Left colon (tissue), 2 donors: ENCODE measurements at places on chromosomes 6 and 20. TPM values are rescaled to one million over a fixed set of nuclear protein-coding genes. Genes with fewer than 3 reads are reported as not detected.
A peak's percentile ranks its signal among the peaks of the same experiment; 100 is the strongest.

DNA sequence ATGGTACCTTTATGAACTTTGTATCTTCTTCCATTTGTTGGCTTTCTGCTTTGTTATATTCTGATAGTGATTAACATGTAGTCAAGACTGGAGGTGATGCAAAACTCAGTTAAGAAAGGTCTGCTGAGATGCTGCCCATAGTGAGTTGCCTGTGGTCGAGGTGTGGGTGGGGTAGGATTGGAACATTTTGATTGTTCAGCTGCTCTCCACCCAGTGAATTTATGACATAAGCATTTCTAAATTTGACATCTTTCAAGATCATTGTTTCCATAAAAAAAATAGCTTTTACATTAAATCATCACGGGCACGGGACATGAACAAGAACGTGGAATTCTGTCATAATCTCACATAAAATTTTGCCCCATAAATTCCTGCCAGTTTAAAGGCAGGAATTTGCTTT lies 146.6 kb upstream of the POU3F2 start:
- DNase-seq = no peak

Gene NRSN1
- 0.12 TPM for total RNA-seq

GRCh38 chr20:47944682-47945081 lies 159.4 kb upstream of the SULF2 start:
- DNase-seq = no peak

DNA sequence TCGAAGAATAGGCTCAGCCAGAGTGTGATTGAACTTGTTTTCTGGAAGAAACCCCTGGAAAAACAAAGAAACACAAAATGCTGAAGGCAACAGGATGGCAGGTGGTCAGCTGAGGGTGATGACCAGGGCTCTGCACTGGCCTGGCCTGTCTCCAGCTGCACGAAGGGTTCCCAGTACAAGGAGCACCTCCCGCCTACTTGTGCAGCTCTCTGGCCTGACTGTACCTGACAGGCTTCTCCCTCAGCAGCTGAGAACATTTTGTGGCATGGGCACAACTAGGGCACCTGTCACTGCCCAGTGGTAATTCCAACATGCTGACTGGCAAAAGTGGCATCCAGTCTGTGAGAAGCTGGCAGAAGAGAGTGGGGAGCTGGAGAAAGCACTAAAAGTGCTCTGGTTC lies 38.8 kb upstream of the EMILIN3 start:
- DNase-seq = no peak

Gene BHLHE23
- total RNA-seq = not detected

Gene LINC00237
- not detected for total RNA-seq

DNA sequence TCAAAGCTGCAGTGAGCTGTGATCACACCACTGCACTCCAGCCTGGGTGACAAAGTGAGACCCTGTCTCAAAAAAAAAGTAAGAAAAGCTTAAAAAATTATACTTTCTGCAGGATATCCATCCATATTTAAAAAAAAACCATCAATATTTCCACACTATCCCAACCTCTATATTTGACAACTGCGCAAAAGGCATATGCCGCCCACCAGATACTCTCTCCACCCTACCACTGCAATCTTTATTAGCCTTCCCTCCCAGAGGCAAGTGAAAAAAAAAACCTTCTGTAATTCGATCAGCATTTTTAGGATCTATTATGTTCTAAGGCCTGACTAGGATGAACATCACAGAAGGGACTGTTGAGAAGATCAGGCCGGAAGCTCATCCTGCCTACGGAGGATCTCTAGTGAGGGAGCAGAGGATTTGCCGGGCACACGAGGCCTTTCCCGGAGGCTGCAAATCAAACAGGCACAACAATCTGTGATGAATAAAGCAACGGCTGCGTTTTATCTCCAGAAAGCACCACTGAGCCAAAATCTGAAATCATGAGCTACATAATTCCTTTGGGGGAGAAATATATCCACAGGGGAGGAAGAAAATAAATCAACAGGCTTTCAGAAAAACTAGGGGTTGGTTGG lies 65.9 kb downstream of the GFOD1 start:
- no peak for DNase-seq

Gene ZC2HC1B
- total RNA-seq = not detected

Gene ADGRF4
- total RNA-seq = 4.0 TPM

Gene UTRN
- total RNA-seq = 89.5 TPM

Gene PTK6
- total RNA-seq = 85.7 TPM

GRCh38 chr20:31823360-31824124 lies 4.4 kb downstream of the MYLK2 start:
- no peak for DNase-seq

GRCh38 chr20:43812216-43812615 lies 85.4 kb upstream of the GTSF1L start:
- no peak for DNase-seq

DNA sequence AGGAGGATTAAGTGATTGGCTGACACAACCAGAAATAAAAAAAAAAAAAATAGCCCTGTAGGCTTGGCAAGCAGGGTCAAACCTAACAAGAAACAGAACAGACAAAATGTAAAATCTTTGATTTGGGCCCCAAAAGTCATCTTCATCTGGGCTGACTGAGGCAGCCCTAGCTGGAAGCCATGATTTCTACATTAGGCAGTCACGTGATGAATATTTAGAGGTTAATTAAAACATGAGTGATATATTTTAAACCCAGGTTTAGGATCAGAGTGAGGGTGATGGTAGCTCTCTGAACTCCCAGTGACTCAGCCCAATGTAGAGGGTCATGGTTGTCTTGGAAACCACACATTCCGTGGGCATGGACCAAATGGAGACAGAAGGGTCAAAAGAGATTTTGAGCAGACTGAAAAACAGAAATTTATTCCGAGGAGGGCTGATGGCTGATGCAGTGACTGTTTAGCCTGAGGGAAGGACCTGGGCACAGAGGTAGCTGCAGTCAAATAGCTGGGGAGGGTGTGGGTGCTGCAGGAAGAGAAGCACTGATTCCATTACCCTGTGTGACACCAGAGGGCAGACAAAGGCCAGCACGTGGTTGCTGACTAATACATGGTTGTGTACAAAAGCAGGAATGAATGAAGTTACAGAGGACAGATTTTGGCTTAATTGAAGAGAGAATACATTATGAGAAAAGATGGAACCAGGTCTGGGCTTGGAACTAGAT lies 573.1 kb upstream of the CHD6 start:
- DNase-seq = no peak

DNA sequence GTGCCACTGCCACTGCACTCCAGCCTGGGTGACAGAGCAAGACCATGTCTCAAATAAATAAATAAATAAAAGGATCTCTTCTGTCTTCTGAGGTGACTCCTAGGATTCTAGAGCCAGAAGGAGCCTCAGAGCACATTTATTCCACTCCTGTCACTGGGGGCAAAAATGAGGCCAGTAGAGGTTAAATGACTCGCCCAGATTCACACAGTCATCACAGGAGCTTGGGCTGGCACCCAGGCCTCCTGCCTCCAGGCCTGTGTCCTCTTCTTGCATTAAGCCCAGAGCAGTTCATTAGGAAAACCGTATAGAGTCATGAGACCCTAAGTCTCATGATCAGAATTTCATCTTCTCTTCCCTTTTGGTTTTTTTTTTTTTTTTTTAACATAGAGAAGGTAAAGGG lies 243.3 kb downstream of the NRN1 start:
- DNase-seq = no peak

Gene C6orf120
- 25.2 TPM for total RNA-seq

- DNase-seq = no peak
These were observed 2.3 kb downstream of the DNAAF9 start for GRCh38 chr20:3405139-3405538.

DNA sequence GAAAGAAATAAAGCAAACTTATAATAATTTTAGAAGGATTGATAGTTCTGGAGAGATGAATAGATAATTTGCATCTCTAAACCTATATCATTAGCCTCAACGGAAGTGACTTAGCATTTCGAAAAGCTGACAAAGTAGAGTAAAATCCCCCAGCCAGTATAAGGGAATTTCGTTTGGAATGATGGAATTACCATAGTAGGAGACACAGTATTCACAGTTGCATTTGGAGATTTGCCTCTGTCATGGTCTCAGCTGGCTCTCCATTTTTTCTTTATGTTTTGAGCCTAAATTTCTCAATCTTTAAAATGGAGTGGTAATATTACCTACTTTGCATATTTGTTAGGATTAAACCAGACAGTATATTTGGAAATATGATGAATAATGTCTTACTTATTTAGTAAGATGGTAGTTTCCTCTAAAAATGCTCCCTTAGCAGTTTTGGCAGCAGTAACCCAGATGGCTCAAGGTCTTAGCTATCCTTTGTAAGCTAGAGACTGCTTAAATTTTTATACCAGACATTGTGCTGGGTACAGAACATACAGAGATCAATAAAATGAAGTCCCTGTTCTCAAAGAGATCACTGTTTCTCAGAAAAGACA lies 58.2 kb downstream of the SMAP1 start:
- no peak for DNase-seq

GRCh38 chr6:12769556-12770256 lies 53.1 kb downstream of the PHACTR1 start:
- no peak for DNase-seq

GRCh38 chr20:54148947-54149764 lies 24.6 kb downstream of the CYP24A1 start:
- DNase-seq = peak; percentile 79

DNA sequence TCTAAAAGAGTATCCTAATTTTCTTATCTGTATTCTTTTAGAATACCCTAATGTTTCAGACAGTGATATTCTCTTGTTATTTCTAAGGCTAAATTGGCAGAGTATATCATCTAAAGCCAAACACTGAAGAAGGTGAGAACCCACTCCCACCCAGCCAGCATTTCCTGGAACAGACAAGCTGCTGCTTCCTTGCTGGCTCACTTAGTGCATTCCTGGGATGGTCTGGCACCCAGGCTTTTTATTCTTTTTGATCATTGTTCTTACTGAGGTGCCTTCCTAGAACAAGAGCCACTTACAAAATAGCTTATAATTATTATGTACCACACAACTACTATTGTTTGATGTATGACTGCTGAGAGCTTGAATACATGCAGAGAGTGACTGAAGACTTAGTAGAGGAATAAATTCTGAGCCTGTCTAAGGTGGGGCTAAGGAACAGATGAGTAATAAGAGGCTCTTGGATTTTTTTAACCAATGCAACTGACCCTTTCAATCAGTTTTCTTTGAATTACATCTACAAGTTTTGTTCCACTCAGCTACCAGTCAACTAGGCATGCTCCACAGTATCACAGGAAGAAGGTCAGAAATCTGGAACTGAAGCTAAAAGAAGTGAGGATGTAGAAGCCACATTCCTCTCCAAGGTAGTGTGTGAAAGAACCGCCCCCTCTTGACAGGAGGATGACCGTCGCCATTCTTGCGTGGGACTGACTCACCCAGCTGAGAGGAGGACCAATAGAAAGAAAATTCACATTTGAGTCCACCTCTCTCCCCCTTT lies 30.1 kb downstream of the PRPH2 start:
- DNase-seq = no peak

DNA sequence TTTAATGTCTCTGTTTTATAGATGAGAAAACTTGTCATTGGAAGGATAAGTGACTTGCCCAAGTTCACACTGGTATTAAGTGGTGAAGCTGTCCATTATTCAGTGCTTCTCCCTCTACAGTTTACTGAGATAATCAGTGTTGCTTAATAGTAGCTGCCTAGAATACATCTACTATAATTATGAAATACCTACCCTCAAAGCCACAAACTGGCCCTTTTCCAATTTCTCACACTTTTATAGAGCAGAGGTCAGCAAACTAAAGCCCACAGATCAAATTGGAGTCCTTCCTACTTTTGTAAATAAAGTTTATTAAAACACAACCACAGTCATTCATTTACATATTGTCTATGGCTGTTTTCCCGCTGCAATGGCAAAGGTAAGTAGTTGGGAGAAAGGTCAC lies 73.5 kb downstream of the EYS start:
- DNase-seq = no peak

GRCh38 chr6:125780540-125781313 lies 10.0 kb upstream of the NCOA7 start:
- peak; percentile 64 for DNase-seq

Gene HTR1E
- not detected for total RNA-seq

- DNase-seq = no peak
These were observed 16.8 kb upstream of the MCM3 start for GRCh38 chr6:52301326-52301725.

Gene SSTR4
- total RNA-seq = not detected

Gene GRIK2
- total RNA-seq = 1.9 TPM

DNA sequence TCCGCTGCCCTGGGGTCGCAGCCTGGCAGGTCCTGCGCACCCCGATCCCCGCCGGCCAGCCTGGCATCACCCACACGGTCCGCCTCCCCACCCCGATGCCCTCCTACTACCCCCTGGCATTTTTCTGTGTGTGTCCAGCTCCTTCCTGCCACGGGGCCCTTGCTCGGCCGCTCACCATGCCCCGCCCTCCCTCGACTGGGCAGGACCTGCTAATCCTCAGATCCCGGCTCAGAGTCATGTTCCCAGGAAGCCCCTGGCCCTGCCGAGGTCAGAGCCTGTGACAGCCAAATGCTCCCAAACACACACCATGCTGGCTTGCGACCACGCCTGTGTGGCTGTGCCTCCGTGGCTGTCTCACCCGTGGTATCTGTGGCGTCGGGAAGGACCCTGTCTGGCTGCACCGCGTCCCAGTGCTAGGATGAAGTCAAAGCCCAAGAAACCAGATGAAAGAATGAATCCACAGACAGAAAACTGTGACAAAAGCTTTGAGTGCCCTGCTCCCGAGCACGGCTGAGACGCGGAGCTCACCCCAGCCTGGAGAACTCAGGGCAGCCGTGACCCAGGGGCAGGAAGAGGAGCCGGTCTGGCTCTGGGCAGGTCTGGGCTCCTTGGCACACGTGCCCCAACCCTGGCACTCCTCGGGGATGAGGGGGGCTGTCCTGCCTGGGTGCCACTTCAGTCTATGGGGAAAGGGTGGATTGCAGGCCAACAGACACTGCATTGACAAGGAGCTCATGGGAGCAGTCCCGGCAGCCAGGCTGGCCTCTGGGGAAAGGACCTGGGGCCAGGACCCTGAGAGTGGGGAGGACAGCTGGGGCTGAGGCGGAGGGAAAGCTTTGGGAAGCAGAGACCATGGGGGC lies 20.8 kb upstream of the SLCO4A1 start:
- DNase-seq = no peak

Gene BMP6
- total RNA-seq = 2.1 TPM
